Dermis blood vessel endothelial cell (primary cell): ENCODE measurements at places on chromosomes 13 and 19. TPM values are rescaled to one million over a fixed set of nuclear protein-coding genes. Genes with fewer than 3 reads are reported as not detected.
A peak's percentile ranks its signal among the peaks of the same experiment; 100 is the strongest.

GRCh38 chr19:57419439-57419838 lies 8.5 kb downstream of the ZNF17 start:
- DNase-seq: no peak

DNA sequence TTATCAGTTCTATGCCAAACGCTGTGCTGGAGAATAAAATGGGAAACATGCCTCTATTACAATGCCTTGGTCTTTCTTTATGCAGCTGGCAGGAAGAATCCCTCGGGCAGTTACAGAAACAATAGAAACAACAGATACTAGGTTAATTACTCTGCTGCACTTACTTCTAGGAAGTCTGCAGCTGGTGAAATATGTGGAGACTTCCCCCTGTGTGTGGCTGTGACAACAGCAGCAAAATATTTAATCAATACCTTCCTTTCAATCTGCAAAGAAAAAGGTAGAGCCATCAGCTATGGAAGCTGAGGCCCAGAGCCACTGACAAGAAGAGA lies 9.9 kb downstream of the STOML3 start:
- peak; percentile 47 for DNase-seq

GRCh38 chr19:38769635-38770211 lies 3.6 kb downstream of the LGALS7 start:
- peak; percentile 87 for DNase-seq

Gene LCP1
- total RNA-seq: 0.14 TPM in 1 of 2 replicates, not detected in the other

- DNase-seq: no peak
These were observed 64.9 kb upstream of the HTR2A start for GRCh38 chr13:46961719-46962118.

DNA sequence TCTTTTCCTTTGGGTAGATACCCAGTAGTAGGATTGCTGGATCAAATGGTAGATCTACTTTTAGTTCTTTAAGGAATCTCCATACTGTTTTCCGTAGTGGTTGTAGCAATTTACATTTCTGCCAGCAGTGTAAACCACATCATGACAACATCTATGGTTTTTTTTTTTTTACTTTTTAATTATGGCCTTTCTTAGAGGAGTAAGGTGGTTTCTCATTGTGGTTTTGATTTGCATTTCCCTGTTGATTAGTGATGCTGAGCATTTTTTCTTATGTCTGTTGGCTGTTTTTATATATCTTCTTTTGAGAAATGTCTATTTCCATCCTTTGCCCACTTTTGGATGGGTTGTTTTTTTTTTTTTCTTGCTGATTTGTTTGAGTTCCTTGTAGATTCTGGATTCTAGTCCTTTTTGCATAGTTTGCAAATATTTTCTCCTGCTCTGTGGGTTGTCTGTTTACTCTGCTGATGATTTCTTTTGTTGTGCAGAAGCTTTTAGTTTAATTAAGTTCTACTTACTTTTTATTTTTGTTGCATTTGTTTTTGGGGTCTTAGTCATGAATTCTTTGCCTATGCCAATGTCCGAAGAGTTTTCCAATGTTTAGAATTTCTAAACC lies 38.8 kb downstream of the TDRD3 start:
- DNase-seq: no peak

DNA sequence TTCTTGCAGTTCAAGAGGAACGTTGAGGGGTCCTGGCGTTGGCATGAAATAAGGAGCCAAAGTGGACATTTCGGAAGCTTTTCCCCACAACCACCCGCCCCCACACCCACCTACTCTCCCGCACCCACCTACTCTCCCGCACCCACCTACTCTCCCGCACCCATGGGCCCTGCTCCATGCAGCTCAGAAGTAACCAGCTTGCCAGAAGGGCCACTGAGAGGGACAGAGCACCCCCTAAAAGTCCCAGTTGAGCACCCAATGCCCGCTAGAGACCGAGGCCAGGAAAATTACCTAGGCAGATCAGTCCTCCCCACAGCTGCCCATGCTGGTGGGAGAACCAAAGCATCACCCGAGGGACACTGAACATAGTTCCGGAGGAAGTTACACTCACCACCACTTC lies 11.8 kb downstream of the VSTM2B start:
- DNase-seq: no peak

DNA sequence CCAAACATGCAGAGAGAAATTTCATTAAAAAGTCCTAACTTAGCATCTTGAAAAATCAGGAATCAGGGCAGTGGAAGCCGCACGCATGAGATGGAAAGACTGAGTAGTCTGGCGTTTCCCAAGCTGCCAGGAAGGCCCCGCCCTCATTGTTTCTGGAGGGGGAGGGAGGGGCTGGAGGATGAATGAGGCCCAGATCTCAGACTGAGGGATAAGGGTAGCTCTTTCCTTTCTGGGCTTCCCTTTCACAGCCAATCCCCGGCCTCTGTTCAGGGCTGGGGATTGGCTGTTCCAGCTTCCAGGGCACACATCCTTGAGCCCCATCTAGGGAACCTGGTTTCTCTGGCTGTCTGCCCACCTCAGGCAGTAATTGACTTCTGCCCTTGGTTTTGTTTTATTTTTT lies 7.3 kb downstream of the C19orf53 start:
- peak; percentile 90 for DNase-seq

DNA sequence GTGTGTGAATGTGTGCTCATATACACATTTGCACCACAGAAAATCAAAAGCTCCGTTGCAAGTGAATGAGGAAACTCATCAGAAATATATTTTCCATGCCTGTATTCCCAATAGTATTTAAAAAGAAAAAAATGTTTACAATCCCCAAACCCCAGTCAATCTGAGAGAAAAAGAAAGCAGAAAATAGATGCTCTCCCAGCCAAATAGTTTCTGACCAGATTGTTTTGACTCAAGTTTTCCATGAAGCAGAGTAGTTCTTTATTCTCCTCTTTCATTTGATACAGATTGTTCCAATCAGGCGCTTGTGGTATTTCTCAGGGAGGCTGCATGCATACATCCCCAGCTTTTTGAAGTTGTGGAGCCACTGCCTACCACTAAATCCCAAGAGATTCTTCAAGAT lies 110.6 kb downstream of the STARD13 start:
- no peak for DNase-seq

DNA sequence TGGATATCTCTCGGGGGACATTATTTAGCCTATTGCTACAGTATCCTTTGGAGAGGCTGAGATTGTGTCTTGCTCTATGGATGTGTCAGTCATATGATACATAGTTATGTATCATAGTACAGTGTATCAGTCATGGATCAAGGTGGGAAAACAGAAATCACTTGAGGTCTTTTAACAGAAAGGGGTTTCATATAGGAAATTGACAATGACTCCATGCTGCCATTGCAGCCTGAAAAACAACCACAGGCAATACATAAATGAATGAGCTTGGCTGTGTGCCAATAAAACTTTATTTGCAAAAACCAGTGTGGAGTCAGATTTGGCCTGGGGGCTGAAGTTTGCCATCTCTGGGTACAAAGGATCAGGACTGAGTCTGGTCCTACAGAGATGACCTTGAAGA lies 35.4 kb downstream of the COLGALT1 start:
- DNase-seq: no peak

GRCh38 chr13:23771552-23771951 lies 117.6 kb downstream of the MIPEP start:
- no peak for DNase-seq

- DNase-seq: no peak
These were observed 77.2 kb upstream of the PABPC3 start for GRCh38 chr13:25018729-25019115.

- DNase-seq: peak; percentile 46
These were observed 82.5 kb downstream of the KLF5 start for GRCh38 chr13:73141292-73141771.

Gene SLC25A41
- total RNA-seq: 0.05 TPM in 1 of 2 replicates, not detected in the other

GRCh38 chr19:534088-534487 lies 2.5 kb downstream of the CDC34 start:
- DNase-seq: no peak

DNA sequence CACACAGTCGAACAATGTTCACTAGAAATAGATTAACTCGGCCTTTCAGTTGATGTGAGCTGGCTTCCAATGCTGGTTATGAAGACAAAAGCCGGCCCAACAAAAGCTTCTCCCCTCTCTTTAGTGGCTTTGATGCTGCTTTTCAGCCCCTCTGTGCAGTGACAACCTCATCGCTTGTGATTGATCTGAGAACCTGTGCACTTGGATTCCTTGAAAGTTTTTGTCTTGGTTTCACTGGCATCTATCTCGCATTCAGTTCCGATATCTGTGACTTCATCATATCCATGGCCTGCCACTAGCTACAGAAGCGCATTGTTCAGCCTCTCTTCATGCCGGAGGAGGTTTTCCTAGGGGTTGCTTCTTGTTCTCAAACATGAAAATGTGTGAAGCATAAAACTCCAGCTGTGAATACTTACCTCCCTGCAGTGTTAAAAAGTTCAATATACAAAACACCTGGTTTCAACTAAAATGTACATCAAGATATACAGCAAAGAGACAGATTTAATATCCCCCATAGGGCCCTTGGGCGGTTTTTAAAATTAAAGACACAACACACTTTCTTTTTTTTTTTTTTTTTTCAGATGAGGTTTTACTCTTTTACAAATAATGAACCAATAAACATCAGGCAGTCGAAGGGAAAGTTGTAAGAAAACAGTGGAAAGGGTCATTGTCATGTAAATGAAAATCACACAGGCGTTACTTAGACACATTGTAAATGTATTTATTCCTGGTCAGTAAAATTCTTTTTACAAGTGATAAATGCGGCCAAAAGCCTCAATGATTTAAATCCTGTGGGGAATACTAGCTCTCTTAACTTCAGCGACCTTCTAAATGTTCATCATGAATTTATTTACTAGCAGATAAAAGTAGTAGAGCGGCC lies 1252.8 kb downstream of the EFNB2 start:
- no peak for DNase-seq

DNA sequence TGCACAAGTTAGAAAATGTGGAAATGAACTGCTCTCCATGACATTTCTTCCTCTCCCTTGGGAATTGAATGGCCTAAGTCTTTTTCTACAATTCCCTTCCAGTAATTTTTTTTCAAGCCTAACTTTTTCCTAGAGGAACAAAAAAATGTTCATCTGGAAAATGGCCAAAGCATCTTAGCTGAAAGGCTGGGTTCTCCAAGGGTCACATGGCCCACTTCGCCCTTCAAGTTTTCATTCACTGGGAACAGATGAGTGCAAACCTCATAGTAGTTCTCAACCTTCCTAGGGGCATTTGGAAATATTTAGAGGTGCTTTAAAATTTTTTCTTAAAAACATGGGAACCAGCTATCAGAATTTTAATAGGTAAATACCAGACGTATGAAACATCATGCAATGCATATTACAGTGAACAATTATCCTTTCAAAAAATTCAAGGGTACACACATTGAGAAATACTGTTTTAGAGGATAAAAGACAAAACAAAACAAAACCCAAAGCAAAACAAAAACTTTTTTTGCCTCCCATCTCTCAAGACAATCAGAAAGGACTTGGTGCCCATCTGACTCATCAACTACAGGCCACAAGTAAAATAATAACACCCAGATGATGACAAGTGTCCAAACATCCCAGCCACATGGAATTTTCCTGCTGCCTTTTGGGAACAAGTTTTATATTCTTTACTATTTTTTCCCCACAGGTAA lies 208.8 kb downstream of the SLITRK6 start:
- DNase-seq: no peak

Gene ERICH4
- not detected in 2 replicates for total RNA-seq

DNA sequence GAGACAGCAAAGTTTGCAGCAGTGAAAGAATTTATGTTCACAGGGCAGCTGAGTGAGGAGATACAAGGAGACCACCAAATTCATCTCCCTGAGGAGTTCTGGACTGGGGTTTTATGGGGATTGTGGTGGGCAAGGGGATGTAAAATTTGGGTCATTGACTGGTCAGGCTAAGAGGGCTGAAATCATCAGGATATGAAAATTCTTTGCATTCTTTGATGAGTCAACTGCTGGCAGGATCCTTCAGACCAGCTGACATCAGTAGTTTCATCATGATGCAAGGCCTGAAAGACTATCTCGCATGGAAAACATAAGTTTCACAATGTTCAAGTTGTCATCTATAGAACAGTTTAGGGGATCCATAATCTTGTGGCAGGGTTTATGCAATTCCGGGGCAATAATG lies 869.5 kb upstream of the PCDH9 start:
- DNase-seq: no peak

GRCh38 chr13:79736356-79736755 lies 255.4 kb downstream of the NDFIP2 start:
- no peak for DNase-seq

GRCh38 chr13:94548821-94549231 lies 47.1 kb downstream of the TGDS start:
- no peak for DNase-seq

- DNase-seq: no peak
These were observed 30.7 kb downstream of the ZNF793 start for GRCh38 chr19:37537391-37537947.

- no peak for DNase-seq
These were observed 28.1 kb upstream of the GTF3A start for GRCh38 chr13:27396252-27396846.

Gene TRPM4
- total RNA-seq: 20.9 and 25.7 TPM in 2 replicates

Gene CCL25
- total RNA-seq: not detected in 2 replicates

Gene MISP3
- under 0.01 and 0.19 TPM in 2 replicates for total RNA-seq

Gene ACP7
- total RNA-seq: 0.19 TPM in 1 of 2 replicates, not detected in the other

DNA sequence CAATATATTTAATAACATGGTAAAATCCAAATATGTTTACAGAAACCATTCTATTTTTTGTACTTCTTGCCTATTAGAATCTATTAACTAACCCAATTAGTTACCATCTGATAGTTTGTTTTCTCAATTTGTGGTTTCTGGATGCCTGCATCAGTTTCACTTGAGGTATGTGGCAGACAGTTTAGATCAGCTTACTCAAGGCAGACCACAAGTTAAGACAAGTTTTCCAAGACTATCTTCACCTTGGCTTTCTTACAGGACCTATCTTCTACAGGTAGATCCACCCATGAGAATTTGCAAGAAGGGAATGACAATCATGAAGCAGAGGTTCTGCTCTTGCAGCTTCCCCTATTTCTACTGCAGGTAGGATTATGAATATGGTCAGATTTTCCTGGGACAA lies 458.6 kb downstream of the DACH1 start:
- no peak for DNase-seq

Gene MCOLN1
- total RNA-seq: 2.7 and 3.7 TPM in 2 replicates

Gene SLITRK6
- total RNA-seq: not detected in 2 replicates

DNA sequence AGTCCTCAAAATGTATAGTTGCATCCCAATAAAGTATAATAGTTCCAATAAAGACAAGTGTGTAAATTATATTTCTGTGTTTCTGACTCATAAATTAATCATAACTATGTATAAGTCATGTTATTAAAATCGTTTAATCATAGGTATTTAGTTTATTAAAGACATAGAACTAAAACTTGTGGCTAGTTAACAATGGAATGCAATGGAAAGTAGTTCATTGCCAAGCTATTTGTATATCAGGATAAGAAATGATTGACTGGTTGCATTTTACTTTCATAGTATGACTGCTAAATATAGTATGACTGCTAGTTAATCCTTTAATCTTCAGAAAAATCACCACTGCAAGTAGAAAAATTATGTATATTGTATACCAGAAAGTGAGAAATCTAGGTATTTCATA lies 16.9 kb downstream of the COG3 start:
- DNase-seq: no peak

Gene ZNF829
- 2.0 and 3.7 TPM in 2 replicates for total RNA-seq

Gene ANGPTL8
- total RNA-seq: not detected in 2 replicates
